Putamen (tissue), 1 donor: ENCODE measurements at places on chromosomes 3 and 15.

- no peak for DNase-seq
These were observed 135.9 kb downstream of the P2RY1 start for GRCh38 chr3:152970851-152971250.

DNA sequence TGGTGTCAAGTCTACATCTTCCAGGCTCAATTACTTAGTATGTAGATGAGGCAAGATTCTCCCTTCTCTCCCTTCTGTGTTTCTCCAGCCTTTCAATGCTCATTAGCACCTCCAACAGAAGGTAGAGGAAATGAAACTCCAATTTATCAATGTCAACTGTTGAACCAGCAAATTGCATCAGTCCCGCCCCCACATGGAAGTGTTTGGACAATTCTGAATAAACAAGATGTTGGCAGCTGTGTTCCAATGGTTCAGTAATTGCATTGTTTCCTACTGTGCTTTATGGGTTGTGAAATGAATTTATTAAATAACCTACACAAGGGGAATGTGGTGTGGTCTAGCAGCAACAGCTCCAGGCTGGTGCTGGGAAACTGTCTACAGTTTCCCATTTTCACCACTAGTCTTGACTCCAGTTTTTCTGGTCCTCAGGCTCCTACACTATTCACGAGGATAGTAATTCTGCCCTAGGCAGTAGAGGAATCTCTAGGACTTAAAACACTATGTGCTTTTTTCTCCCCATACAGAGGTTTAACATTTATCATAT, 91.9 kb downstream of the MB21D2 start:
- DNase-seq: no peak

GRCh38 chr3:150268426-150269391, 139.4 kb upstream of the TSC22D2 start:
- DNase-seq: no peak

- no peak for DNase-seq
These were observed 155.7 kb downstream of the EEFSEC start for GRCh38 chr3:128309026-128309425.

- DNase-seq: no peak
These were observed 4.3 kb downstream of the EPHB1 start for GRCh38 chr3:134799393-134799792.

DNA sequence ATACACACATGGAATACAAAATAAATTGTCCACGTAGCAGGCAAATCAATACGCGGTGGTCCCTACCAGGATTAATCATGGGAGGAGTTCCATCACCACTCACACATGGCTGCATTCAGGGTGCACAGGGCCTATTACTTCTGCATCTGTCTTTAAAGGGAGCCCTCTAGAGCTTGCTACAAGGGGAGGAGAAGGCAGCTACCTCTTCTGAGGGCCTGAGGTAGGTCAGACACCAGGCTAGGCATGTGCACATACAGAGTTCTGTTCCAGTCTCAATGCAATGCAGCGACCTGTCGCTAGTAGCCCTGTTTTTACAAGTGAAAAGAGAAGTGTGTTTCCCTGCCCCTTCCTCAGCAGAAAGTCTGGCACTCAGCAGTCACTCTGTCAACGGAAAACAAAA, 102.7 kb downstream of the ROBO2 start:
- no peak for DNase-seq

DNA sequence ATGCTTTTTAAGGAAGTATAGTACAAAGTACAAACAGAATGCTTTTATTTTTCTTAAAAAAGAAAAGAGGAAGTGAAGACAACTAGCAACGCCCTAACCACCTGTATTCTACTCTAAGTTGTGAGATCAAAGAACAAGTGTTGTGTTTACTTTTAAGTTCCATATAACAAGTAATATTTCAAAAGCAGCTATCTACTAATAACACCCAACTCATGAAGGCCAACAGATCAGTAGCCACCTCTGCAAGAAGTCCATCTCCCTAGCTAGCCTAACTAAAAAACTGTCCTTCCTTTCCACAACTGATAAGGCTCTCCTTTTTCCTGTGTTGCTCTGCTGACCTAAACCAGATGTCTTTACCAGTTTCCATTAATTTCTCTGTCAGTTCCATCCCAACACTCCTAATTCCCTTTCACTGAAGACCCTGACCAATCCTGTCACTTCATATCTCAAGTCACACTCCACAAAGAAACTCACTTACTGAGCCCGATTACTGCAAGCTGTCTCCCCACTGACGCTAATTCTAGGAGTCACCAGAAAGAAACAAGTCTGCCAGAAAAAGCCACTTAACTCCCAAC, 26.9 kb downstream of the PHC3 start:
- no peak for DNase-seq

- DNase-seq: no peak
These were observed 21.4 kb upstream of the LIPC start for GRCh38 chr15:58410353-58410752.

DNA sequence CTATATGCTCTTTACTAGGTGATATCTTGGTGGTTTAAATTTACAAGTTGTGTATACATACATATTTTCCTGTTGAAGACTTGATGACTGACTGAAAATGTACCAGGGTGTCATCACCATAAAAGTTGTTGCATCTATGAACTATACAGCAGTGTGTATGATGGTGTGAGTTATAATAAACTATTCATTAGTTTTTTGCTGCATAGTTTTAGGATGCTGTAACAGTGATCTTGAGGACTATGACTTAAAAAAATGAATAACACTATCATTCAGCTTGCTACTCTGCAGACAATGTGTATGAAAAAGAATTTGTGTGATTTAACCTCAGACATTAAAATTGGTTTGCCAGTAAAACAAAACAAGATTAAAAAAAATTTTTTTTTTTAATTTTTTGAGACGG, 49.0 kb downstream of the UBE2E2 start:
- no peak for DNase-seq

DNA sequence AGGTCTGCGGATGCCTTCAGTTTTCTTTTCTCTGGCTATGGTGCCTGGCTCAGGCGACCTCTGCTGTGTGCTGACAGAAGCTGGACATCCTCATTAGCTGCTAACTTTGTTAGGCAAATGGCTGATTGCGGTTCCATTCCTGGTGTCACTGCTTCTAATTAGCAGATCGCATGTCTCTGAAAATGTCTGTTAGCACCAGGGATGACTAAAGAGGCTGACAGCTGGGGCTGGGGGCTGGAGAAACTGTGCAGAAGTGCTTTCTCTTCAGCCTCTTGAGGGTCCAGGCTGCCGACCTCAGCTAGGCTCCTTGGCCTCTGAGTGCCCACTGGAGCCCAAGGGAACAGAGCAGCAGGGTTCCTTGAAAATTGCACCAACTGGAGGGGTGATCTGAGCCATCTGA, 39.3 kb downstream of the CHCHD6 start:
- DNase-seq: no peak

DNA sequence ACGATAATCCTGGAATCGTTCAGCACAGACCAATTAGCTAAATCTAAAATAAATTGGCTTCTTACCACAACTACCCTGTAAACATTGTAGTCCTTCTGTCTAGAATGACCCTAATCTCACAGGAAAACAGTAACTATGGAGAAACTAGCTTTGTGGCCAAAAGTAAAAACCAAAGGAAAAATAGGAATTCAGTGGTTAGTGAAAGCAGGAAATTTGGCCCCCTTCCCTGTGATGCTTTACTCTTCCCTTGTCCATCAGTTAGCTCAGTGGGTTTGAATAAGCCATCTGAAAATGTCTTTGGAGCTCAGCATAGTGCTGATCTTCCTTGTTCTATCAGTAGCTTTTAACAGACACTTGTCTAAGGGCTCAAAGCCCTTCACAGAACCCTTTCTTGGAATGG, 1.6 kb downstream of the NMD3 start:
- no peak for DNase-seq

GRCh38 chr3:72153477-72154314, 368.7 kb upstream of the PROK2 start:
- no peak for DNase-seq

- no peak for DNase-seq
These were observed 101.3 kb downstream of the LINGO1 start for GRCh38 chr15:77531191-77532000.

DNA sequence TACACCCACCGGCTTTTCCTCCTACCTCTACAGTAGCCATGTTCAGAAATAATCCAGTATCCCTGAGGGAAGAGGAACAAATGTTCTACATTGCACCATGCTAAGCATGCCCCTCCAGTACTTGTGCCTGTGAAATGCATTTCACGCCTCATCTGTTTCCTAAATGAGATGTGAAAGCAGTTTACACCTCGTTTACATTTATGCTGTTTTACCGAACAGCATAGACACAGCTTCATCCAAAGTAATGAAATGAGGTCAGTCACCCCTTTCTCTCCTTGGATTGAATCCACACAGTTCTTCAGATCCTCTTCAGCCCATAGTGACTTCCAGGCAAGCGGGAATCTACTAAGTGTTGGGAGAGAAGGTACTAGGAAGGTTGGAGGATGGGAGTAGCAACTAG, 514.3 kb downstream of the PDCD6IP start:
- DNase-seq: no peak

- no peak for DNase-seq
These were observed 130.9 kb upstream of the SATB1 start for GRCh38 chr3:18556001-18556408.

GRCh38 chr3:7576506-7576905, 715.6 kb downstream of the GRM7 start:
- DNase-seq: no peak

DNA sequence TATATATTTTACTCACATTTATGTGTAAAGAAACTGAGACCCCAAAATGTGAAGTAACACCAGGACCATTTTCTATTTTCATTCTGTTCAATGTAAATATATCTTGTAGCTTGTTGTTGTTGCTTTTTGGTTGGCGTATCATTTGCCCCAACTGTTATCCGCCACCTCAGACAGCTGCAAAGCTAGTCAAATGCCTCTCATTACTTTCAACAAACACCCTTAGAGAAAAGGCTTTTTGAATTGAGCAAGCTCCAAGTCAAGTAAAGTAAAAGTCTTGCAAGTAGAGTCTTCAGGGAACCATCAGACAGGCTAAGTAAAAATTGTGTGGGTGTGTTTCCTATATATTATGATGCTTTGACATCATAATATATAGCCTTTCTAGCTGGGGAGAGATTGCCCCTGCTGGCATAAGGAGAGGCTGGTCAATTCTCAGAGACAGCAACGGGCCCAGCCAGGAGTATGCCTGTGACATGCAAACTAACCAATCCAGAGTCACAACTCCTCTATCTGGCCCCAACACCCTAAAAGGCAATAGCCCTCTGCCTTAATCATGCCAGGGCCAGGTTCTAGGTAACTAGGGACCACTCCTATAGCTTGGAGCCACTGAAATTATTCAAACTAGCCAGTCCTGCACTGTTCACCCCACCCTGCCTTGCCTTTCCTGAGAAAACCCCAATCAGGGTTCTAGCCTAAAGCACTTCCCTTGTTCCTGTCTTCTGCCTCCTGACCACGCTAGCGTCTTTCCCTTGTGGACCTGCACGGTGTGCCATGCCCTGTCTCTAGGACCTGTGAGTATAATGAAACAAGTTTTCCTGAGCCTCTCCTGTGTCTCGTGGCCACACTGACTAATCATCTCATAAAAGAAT, 75.6 kb downstream of the RAD18 start:
- no peak for DNase-seq

- DNase-seq: no peak
These were observed 13.2 kb downstream of the PLA2G4B start for GRCh38 chr15:41851755-41852370.

DNA sequence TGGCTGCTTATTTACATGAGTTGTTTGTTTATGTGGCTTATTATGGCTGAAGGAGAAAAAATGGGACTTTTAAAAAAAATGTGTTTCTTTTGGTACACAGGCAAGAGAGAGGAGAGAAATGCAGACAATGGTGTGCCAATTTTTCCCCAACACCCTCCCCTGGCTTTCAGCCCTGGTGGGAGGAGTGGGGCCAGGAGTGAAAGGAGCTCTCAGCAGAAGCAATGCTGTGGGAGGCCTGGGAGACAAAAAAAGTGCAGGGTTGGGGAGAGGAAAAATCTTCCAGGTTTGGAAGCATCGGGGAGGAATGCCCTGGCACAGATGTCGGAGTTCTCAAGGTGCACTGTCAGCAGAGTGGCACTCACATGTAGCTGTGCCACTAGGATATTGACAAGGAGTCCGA, 117.7 kb upstream of the FOXB1 start:
- no peak for DNase-seq

- DNase-seq: no peak
These were observed 59.9 kb downstream of the ABHD2 start for GRCh38 chr15:89148126-89148525.

DNA sequence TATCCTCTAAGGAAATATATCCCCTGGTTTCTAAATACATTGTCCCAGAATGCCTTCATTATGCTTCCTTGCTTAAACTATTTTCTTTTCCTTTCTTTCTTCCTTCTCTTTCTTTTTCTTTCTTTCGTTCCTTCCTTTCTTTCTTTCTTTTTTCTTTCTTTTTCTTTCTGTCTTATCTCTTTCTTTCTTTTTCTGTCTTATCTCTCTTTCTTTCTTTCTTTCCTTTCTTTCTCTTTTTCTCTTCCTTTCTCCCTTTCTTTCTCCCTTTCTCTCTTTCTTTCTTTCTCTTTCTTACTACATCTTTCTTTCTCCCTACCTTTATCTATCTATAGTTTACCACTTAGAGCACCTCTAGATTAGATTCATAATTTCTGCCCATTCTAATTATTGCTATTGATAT, 552.1 kb downstream of the PYDC2 start:
- no peak for DNase-seq

GRCh38 chr3:104178680-104179079, 1188.0 kb upstream of the ALCAM start:
- no peak for DNase-seq

DNA sequence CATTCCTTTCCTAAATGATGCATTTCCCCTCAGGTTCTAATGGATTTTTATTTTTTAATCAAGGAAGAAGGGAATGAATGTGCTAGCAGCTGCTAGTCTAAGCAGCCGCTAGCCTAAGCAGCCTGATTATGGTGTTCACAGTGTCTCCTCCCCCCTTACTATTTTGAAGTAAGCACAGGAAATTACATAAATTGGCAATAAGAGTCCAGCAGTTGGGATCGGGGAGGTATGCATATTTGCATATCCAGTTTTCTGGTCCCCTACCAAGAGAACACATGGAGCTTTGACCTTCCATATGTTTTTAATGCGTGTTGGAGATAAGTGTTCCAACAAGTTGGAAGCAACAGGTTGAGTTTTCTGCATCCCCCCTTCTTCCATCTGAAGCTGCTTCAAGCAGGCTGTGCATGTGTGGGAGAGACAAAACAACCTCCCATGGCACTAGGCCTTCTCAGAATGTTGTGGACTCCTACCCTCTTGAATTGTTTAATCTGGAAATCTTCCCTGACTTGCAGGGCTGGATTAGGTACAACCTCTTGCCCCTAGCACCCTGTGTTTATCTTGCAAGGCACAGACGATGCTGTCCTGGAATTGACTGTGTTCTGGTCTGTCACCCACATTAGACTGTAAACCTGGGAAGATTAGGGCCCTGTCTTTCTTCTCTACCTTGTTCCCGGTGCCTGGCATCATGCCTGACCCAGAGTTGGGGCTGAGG, 124.8 kb upstream of the LRIG1 start:
- DNase-seq: no peak

GRCh38 chr3:185046164-185046515, 106.7 kb downstream of the C3orf70 start:
- DNase-seq: no peak
